ENCODE measurements at places on chromosomes 3 and 15. TPM values are rescaled to one million over a fixed set of nuclear protein-coding genes. Genes with fewer than 3 reads are reported as not detected.

DNA sequence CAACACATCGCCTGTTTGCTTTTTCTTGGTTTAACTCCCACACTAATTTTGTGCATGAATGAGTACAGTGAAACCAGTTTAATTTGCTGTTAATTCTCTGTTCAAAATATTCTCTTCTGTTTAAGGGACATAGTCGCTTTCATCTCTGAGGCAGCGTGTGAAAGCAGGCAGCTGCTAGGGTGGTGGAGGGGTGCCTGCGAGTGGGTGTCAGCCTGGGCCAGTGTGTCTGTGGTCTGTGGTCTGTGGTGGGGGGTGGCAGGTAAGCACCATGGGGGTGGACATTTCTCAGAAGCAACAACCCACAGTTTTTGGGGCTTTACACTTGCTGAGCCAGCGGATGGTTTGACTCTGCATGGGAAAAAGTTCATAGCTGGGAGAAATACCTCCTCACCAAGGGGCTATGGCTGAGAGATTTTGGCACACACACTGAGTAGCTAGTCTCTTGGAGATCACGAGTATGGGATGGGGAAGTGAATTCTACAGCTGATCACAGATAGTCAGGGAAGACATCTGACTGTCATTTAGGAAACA lies 109.2 kb downstream of the EPHB1 start:
- DNase-seq = no peak
- no peaks in the 10 kb centered on the region for H3K27me3 ChIP-seq
- no peaks in the 10 kb centered on the region for H3K36me3 ChIP-seq
- no peak overlapping the region for H3K4me3 ChIP-seq
- H3K4me1 ChIP-seq = no peaks in the 10 kb centered on the region

- peaks cover 5% of the 10 kb centered on the region for H3K4me1 ChIP-seq
- no peaks in the 10 kb centered on the region for H3K36me3 ChIP-seq
- no peaks in the 10 kb centered on the region for H3K27me3 ChIP-seq
- H3K4me3 ChIP-seq = no peak overlapping the region
- DNase-seq = no peak
- no peak overlapping the region for H3K27ac ChIP-seq
Observed at GRCh38 chr15:82298520-82298919, 35.9 kb downstream of the SAXO2 start.

GRCh38 chr3:9135930-9136525 lies 113.4 kb downstream of the SRGAP3 start:
- H3K27me3 ChIP-seq = peaks cover 16% of the 10 kb centered on the region
- DNase-seq = no peak
- no peaks in the 10 kb centered on the region for H3K36me3 ChIP-seq
- no peak overlapping the region for H3K4me3 ChIP-seq
- no peaks in the 10 kb centered on the region for H3K4me1 ChIP-seq
- no peak overlapping the region for H3K27ac ChIP-seq

- no peak overlapping the region for H3K4me3 ChIP-seq
- peaks cover 3% of the 10 kb centered on the region for H3K4me1 ChIP-seq
- no peaks in the 10 kb centered on the region for H3K36me3 ChIP-seq
- DNase-seq = no peak
- no peak overlapping the region for H3K27ac ChIP-seq
- no peaks in the 10 kb centered on the region for H3K27me3 ChIP-seq
Observed at GRCh38 chr3:147921051-147921450, 511.9 kb downstream of the ZIC1 start.

DNA sequence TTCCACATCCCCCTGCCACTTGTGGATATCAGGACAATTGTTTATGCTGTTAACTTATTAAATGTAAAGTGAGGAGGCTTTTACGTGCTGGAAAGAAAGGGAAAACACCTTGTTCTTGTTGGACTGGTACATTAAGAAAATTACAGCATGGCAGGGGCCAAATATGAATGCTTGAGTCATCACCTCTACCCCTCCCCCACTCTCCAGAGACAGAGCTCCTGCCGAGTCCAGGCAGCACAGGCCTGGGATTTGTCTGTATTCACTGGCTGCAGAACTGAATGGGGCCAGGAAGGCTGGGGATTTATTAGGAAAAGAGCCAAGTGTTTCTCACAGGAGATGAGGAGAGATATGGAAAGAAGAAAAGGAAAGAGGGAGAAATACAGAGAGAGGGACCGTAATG lies 308.9 kb downstream of the EPHB1 start:
- H3K27ac ChIP-seq = no peak overlapping the region
- H3K36me3 ChIP-seq = no peaks in the 10 kb centered on the region
- H3K4me1 ChIP-seq = no peaks in the 10 kb centered on the region
- no peaks in the 10 kb centered on the region for H3K27me3 ChIP-seq

DNA sequence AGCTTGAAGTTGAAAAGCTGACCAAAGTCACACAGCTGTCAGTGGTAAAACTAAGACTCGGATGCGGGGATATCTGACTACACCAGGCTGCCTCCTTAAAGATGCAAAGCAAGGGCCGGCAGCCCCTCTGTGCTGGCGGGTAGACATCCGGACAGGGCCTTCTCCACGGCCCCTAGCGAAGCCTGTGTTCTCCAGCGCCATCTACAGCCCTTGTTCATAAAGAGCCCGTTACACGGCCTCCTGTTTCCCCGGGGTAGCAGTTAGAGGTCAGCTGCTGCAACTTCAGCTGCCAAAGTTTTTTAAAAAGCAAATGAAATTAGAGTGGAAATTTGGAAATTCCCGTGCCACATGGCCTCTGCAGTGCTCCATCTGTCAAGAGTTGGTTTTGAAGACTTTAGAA lies 383.0 kb downstream of the TBL1XR1 start:
- H3K36me3 ChIP-seq = no peaks in the 10 kb centered on the region
- H3K27ac ChIP-seq = no peak overlapping the region
- no peaks in the 10 kb centered on the region for H3K27me3 ChIP-seq
- H3K4me3 ChIP-seq = no peak overlapping the region

- H3K4me1 ChIP-seq = no peaks in the 10 kb centered on the region
- no peaks in the 10 kb centered on the region for H3K27me3 ChIP-seq
- no peak overlapping the region for H3K4me3 ChIP-seq
- H3K36me3 ChIP-seq = no peaks in the 10 kb centered on the region
Observed at GRCh38 chr3:165883863-165884478, 46.7 kb upstream of the BCHE start.

DNA sequence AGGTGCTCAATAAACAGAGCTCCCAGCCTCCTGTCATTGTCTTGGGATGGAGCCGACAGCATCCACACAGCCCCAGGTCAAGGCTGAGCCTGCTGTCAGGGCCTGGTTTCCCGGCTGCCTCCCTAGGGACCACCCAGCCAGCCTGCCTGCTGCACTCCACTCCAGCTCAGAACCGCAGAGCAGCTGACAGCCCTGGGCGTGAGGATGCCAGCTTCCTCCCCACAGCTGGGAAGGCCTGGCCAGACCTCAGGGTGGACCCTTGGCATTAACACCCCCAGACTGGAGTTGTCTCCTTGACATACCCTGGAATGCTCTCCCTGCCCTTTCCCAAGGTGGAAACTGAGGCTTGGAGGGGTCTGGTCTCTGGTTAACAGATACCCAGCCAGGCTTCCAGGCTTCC lies 112.0 kb downstream of the WNT7A start:
- no peaks in the 10 kb centered on the region for H3K4me1 ChIP-seq
- H3K27ac ChIP-seq = no peak overlapping the region
- H3K4me3 ChIP-seq = no peak overlapping the region
- H3K36me3 ChIP-seq = no peaks in the 10 kb centered on the region

DNA sequence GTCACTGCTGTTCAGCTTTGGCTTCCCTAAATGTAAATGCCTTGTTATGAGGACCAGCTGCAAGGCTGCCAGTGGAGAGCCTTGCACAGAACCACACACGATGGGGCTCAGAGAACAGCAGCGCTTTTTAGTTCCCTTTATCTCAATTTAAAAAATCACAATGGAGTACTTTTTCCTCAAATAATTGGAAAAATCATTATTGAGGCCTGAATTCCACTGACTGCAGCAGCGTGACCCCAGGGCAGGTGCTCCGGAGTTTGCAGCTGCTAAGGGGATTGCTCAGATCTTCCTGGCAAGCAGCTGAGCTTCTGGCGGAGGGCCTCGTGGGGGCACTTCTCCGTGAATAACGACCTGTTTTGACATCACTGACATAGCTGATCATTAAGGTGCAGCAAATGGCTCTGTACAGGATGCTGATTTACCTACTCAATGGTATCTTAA lies 245.6 kb upstream of the TRIM42 start:
- DNase-seq = no peak
- no peak overlapping the region for H3K4me3 ChIP-seq
- no peak overlapping the region for H3K27ac ChIP-seq
- H3K36me3 ChIP-seq = no peaks in the 10 kb centered on the region
- no peaks in the 10 kb centered on the region for H3K4me1 ChIP-seq
- H3K27me3 ChIP-seq = peaks cover 19% of the 10 kb centered on the region

- no peak overlapping the region for H3K4me3 ChIP-seq
- H3K27ac ChIP-seq = no peak overlapping the region
- no peaks in the 10 kb centered on the region for H3K27me3 ChIP-seq
- DNase-seq = no peak
Observed at GRCh38 chr3:9676785-9677184, 26.8 kb upstream of the CPNE9 start.

DNA sequence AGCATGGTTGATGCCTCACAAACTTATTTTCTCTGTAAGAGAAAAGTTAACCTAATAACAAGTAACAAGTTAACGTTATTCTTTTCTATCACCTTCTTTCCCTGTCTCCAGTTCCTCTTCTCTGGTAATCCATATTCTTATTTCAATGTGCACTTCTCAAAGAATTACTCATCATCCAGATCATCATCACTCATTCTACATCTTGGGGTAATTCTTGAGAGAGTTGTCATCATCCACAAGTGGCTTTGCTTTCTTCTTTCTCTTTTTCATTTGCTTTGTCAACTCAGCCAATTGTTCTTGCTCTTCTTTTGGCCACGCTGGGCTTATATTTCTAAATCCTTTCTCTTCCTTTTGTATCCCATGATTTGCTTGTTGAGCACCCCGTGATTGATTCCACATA lies 20.8 kb upstream of the RNF111 start:
- H3K4me1 ChIP-seq = peaks cover 13% of the 10 kb centered on the region
- H3K36me3 ChIP-seq = no peaks in the 10 kb centered on the region
- no peaks in the 10 kb centered on the region for H3K27me3 ChIP-seq
- H3K4me3 ChIP-seq = no peak overlapping the region
- H3K27ac ChIP-seq = no peak overlapping the region
- DNase-seq = peak; percentile 84

DNA sequence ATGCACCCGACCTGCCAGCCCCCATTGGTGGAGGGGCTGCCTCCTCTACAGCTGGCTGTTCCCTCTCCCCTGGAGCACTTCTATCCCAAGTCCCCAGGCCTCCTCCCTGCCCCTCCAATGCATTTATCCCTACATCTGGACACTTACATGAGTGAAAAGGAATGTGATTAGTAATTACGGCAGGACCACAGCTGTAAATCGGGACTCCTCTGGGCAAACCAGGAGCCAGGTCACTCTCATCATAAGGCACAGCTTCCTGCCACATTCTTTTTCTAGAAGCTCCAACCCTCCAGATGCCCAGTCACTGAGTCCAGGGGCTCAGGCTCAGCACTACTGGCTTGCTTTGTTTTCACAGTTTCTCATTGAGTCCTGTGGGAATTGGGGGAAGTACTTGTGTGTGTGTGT lies 54.3 kb downstream of the IL20RB start:
- peaks cover 14% of the 10 kb centered on the region for H3K4me1 ChIP-seq
- H3K27ac ChIP-seq = peak overlapping the region; percentile 49
- H3K4me3 ChIP-seq = peak overlapping the region; percentile 40
- no peaks in the 10 kb centered on the region for H3K36me3 ChIP-seq

DNA sequence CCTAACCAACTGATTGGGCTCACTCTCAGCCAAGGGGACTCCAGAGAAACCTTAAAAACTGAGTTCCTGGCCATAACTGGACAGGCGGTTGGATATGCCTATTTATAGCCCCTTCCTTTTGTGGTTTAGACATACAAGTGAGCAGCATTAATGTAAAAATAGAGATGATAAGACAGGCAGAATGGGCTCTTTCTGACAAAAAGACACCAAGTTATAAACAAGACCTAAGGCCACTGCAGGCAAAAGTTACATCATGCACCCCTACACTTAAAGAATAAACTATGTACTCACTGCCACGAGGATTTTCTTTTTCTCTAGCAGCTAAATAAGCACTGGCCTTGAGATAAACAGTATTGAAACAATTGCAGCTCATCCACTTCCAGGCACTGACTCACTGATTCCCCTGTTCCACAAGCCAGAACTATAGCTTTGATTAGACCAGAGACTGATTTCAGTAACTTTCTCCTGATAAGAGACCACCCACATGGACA lies 30.1 kb downstream of the SUCNR1 start:
- no peaks in the 10 kb centered on the region for H3K27me3 ChIP-seq
- no peak overlapping the region for H3K4me3 ChIP-seq
- H3K4me1 ChIP-seq = peaks cover 26% of the 10 kb centered on the region

Gene CYP8B1
- not detected for total RNA-seq

Gene TRPM1
- total RNA-seq = under 0.01 TPM

Gene STRA6
- 0.36 TPM for total RNA-seq

Gene ZNF639
- 51.8 TPM for total RNA-seq

Gene CHRM5
- under 0.01 TPM for total RNA-seq

Gene CKMT1A
- total RNA-seq = not detected

Gene ROBO1
- 69.8 TPM for total RNA-seq

Gene PIGBOS1
- total RNA-seq = 10.5 TPM

Gene CCDC13
- 0.72 TPM for total RNA-seq

Gene SYNPR
- not detected for total RNA-seq
